Activated T-cell treated with anti-CD3 and anti-CD28 coated beads for 4 hours (primary cell): ENCODE measurements at places on chromosomes 12 and 14.
A peak's percentile ranks its signal among the peaks of the same experiment; 100 is the strongest.

DNA sequence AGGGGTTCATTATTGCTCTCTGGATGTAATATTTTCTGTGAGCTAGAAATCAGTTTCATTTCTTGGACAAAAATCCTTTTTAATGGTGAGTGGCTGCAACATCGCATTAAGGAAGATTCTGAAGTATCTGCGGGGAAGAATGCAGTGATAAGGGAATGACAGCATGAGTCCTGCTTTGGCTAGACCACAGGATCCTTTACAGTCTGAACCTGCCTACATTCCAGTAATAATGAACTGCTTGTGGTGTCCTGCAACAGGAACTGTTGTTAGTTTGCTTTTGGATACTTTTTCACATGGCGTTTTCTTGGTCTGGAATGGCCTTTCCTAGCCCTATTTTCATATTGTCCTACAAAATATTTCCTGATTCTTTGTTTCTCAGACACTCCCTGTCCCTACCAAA lies 15.7 kb downstream of the MDM2 start:
- DNase-seq = no peak

GRCh38 chr12:59839514-59839913 lies 243.7 kb downstream of the SLC16A7 start:
- DNase-seq = no peak

DNA sequence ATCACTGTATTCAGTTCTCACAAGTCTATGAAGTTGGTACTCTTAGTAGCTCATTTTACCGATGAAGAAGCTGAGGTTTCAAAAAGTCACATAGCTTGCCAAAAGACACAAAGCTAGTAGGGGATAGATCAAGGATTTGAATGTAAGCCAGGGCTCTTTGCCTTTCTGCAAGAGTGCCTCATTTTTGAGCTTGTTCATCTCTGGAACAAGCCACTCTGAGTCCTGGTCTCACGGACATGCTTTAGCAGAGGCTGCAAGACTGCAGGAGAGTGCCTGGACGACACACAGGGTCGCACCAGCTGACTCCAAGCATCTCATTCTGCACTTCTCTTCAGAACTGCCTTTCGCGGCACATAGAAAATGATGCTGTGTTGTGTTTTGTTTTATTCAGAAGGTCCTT lies 3.7 kb downstream of the NUAK1 start:
- DNase-seq = no peak

GRCh38 chr12:40002178-40003169 lies 103.4 kb downstream of the SLC2A13 start:
- DNase-seq = no peak

DNA sequence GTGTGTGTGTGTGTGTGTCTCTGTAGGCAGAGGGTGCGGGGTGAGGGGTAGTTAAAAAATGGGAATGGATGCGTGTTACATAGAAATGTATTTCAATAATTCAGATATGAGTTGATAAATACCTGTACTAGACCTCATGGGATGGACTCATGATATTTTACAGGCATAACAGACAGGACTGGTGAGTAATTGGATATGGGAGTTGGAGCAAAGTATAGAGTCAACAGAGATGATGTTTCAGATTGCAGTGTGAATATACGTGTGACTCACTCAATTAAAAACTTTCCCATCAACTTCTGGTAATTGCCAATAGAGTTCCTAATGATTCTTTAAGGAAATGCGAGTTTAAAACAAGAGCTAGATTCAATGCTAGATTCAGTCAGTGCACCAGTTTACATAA lies 711.9 kb downstream of the C12orf50 start:
- no peak for DNase-seq

DNA sequence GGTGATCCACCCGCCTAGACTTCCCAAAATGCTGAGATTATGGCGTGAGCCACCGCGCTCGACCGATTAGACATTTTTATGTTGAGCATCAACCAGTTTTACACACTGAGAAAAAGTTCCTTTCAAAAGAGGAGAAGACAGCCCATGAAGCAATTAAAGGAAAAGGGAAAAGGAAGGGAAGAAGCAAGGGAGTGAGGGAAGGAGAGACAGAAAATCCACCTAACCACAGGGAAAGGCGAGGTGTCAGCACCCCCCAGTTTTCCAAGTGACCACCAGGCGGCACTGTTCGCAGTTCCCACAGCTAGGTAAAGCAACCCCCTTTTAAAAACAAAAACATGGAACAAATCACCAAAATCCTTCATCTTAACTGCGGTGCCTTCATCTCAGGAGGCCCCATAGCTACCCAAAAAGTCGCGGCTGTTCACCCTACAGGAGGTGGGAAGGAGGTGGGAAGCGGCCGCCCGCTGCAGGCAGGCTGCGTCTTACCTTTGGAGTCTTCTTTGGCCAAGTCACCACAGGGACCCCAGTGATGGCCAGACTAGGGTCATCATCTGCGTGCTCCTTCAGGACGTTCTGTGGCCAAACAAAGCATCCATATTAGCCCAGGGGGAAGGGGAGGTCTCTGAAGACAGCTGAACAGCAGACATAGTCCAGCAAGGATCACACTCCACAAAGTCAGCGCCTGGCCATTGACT lies 86.6 kb downstream of the KDM2B start:
- DNase-seq = peak; percentile 54

DNA sequence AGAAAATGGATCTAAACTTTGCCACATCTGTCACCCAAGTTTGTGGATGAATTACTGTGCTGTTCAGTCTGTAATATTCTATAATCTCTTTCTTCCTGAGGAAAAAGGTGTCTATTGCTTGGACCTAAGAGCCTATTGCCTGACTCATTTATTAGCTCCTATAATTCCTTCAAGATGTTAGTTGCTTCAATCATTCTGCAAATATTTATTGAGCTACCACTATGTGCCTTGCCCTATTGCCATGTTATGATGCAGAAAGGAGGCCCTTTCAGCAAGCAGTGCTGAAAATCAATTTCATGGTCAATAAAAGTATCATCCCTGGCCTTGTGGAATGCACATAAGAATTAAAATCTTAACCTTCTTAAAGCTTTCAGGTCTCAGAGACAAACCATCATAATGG lies 113.6 kb downstream of the CCER1 start:
- no peak for DNase-seq

- no peak for DNase-seq
Measured at GRCh38 chr14:25464078-25464477, 414.1 kb upstream of the STXBP6 start.

- DNase-seq = peak; percentile 7
Measured at GRCh38 chr12:49366096-49366651, 1.1 kb upstream of the SPATS2 start.

GRCh38 chr14:81432219-81432661 lies 32.1 kb upstream of the STON2 start:
- DNase-seq = no peak

GRCh38 chr14:46381674-46382073 lies 269.9 kb downstream of the RPL10L start:
- no peak for DNase-seq

- no peak for DNase-seq
Measured at GRCh38 chr14:79179985-79180384, 1009.8 kb downstream of the NRXN3 start.

DNA sequence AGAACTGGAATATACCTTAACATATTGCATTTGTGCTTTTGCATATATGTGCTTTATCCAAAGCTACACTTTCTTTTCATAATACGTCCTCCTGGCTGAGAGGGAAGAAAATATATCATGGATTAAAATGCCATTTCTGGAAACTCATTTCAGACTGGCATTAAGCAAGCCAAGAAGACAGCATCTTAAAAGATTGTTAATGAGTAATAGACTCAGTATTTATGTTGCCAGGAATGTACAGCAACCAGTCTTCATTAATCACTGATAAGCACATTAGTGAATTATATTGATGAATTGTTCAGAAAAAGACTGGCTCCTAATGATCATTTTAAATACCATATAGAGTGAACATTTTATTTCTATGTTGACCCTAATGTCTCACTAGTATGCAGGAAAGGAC lies 134.9 kb upstream of the IFNG-AS1 start:
- no peak for DNase-seq

DNA sequence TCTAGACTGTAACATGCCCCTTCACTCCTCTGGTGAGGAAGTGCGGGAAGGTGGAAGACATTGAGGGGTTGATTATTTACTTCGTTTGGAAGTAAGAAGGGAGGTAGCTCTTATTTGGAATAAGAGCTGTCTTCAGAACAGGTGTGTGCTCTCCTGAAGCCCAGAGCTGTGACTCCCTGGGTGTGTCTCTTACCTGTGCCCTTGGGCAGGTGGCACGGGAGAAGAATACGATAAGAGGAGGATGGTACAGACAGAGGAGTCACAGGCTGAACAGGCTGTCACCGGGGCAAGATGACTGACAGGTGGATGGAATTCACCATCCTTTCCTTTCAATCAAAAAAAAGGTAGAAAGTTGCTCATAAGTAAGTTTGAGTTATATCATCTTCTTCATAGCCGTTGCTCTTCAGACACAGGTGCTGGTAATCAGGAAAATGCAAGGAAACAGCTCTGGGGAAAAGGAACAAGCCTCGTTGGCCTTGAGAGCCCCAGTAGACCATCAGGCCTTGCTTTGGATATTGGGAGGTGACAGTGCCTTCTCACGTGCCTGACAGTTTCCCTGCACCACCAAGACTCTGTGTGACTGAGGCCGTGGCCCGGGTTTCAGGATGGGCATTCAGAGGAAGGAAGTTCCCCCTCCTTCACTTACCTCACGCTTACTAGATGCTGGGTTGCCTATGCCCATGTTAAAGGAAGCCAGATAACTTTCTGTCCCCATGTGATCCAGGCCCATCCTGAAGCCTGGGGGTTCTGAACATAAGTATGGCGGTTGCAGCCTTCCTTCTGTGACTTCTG lies 120.4 kb downstream of the ETV6 start:
- no peak for DNase-seq

- no peak for DNase-seq
Measured at GRCh38 chr12:95963096-95963495, 20.0 kb downstream of the AMDHD1 start.

GRCh38 chr14:91893669-91894068 lies 26.3 kb upstream of the TC2N start:
- DNase-seq = no peak

DNA sequence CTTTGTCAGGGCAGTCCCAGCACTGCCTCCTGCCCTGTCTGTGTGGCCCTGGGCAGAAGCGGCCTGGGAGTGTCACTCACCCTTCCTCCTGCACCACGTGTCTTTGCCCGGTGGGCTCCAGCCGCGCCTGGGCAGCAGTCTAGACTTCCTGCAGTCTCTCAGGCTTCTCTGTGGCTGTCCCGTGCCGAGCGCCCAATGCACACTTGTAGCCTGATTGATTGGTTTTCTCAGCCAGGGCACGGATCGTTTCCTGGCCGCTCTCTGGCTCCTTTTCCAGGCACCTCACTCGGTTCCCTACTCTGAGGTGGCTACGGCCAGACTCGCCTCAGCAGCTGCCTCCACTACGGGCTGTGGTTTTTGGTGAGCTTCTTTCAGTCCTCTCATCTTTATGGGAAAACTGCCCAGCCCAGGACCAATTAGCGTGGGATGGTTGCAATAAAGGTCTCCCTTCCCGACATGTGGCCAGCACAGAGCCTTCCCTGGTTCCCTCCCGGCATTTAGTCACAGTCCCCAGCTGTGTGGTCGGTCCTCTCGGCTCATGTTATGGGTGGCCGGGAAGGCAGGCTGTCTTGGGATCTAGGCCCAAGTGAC lies 133.1 kb downstream of the CACNA1C start:
- no peak for DNase-seq

- no peak for DNase-seq
Measured at GRCh38 chr12:11731455-11731854, 82.0 kb downstream of the ETV6 start.

DNA sequence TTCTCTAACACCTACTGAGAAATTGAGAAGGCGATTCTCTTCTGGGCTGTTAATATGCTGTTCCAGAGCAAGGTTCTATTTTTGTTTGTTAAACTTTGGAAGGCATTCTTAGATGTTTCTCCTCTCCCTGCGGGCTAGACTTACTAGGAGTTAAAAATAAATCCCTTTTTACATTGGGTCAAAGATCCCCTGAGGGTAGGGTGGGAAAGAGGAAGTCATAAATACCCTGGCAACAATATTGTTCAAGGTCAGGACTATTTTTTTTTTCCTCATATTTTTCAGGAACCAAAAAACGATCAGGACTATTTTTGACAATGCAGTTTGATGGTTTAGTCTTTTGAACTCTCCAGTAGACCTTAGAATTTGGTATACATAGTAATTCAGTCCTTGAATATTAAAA lies 12.0 kb upstream of the SLC2A14 start:
- DNase-seq = no peak

- no peak for DNase-seq
Measured at GRCh38 chr14:68404652-68405183, 388.1 kb downstream of the ZFP36L1 start.
